Kidney (tissue), 22 donors: ENCODE measurements at places on chromosomes 6 and 20. TPM values are rescaled to one million over a fixed set of nuclear protein-coding genes. Genes with fewer than 3 reads are reported as not detected.

KHDC1 gene
- 1.7 TPM for polyA plus RNA-seq

- no peak for DNase-seq
Measured at GRCh38 chr20:39259010-39259803, 297.1 kb downstream of the DHX35 start.

DNA sequence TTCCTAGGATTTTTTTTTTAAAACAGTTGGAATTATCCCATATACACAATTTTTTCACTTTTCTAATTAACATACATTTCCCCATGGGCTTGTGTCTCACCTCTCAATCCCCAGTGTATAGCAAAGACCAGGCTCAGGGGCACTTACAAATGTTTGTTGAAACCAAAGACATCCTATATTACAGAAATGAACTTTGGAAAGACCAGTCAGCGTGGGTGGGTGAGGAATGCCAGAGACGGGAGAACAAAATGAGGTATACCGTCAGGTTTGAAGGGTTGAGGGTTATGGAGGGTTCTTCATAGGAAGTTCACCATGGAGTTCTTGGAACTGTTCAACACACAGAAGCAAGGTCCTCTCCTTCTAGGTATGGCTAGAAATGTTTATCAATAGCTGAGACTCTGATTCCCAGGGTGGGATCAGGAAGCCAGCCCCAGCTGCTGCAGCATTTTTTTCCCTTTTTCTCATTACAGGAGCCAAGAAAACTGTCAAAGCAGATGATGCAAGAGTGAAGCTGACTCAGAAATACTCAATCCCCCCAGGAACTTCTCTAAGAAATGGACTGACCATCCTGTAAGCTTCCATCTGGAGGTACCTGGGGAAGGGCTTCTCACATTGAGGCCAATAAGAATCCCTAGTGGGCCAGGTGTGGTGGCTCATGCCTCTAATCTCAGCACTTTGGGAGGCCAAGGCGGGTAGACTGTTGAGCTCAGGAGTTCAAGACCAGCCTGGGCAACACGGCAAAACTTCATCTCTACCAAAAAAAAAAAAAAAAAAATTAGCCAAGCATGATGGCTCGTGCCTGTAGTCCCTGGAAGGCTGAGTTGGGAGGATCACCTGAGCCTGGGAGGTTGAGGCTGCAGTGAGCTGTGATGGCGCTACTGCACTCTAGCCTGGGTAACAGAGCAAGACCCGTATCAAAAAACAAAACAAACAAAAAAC lies 15.9 kb upstream of the TBC1D20 start:
- no peak for DNase-seq

GRCh38 chr20:33399924-33400323 lies 1.4 kb downstream of the CDK5RAP1 start:
- DNase-seq, result no peak

RPP21 gene
- 73.9 TPM for polyA plus RNA-seq

DUSP15 gene
- polyA plus RNA-seq, result 143 TPM

PPP1R3G gene
- polyA plus RNA-seq, result 0.49 TPM

HLA-DOA gene
- polyA plus RNA-seq, result 10.8 TPM

NEU1 gene
- polyA plus RNA-seq, result 131 TPM

GPLD1 gene
- 0.41 TPM for polyA plus RNA-seq
